ENCODE measurements at places on chromosomes 12 and 14. TPM values are rescaled to one million over a fixed set of nuclear protein-coding genes. Genes with fewer than 3 reads are reported as not detected.

SLC6A12 gene
- total RNA-seq, result 2.2 TPM

CLEC9A gene
- 0.42 TPM for total RNA-seq

POTEM gene
- not detected for total RNA-seq

ALDH2 gene
- total RNA-seq, result 114 TPM

- DNase-seq, result no peak
Measured at GRCh38 chr14:53808042-53808441, 148.6 kb downstream of the BMP4 start.

GRCh38 chr12:42698213-42698612 lies 108.7 kb upstream of the PRICKLE1 start:
- DNase-seq, result no peak

DNA sequence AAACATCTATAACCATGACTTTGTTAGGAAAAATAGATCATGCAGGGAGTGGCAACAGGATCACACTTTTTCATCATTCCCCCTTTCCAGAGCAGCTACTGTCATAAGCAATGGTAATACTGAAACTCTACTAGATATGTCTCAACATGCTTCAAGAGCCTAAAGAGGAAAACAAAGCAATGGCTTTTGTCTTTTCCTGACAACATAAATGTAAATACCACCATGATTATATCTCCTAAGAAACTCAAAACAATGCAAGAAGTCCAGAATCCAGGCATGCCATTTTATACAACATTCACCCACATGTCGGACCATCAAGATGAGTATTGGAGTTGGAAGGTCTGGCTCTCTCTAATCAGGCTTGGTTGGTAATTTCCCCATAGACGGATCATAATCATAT lies 78.7 kb downstream of the KIF21A start:
- DNase-seq, result no peak

DNA sequence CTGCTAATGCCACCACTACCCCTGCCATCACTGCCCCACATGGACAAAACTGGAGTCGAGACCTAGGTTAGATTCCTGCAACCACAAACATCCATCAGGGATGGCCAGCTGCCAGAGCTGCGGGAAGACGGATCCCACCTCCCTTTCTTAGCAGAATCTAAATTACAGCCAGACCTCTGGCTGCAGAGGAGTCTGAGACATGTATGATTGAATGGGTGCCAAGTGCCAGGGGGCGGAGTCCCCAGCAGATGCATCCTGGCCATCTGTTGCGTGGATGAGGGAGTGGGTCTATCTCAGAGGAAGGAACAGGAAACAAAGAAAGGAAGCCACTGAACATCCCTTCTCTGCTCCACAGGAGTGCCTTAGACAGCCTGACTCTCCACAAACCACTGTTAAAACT lies 7.1 kb upstream of the OAS2 start:
- no peak for DNase-seq

DNA sequence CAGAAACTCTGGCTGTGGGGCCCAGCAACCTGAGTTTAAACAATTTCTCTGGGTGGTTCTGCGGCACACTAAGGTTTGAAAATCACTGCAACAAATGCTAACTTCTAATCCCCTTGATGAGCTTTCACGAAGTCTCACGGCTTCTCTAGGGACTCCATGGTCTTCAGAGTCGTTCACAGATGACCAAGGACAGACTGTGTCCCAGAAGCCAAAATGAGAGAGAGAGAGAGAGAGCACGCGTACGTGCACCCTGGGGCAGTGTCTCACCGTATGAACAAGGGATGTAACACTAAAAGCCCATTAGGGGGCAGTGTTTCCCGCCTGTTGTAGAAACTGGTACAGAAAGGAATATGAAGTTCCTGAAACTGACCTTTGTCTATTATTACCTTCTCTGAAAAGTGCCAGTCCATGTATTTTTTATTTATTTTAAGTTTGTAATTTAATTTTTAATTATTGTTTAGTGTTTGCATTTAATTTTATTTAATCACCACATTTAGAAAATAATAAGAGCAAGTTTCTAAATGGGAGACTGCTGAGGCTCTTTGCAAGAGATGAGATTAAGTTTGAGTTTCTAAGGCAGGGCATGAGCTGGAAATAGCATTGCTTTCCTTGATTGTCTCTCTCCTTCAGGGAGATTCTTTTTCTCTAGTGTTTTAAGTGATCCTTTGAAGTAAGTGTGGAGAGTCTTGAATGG lies 3.4 kb downstream of the APOLD1 start:
- DNase-seq, result no peak
